ENCODE measurements at places on chromosomes 5 and 9.

GRCh38 chr5:74386571-74387334 lies 253.8 kb downstream of the ENC1 start:
- DNase-seq: peak; percentile 33

GRCh38 chr5:81893961-81894360 lies 77.9 kb upstream of the ATG10 start:
- DNase-seq: no peak

DNA sequence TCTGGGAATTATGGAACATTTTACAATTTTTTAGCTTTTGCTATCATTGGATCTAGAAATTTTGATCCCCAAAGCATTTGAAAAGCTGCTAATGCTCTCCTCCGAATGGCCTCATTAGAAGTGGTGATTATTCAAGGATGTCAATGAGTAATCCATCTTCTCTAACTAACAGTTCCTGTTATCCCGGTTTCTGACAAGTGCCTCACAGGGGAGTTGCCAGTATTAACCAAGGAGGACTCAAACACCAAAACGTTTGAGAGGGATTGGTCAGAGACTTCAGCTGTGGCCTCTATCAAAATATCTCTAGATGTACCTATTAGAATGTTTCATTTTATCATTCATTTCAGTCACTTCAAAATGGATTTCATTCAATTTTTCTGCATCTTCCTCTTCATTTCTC lies 208.3 kb upstream of the ITGA1 start:
- no peak for DNase-seq

DNA sequence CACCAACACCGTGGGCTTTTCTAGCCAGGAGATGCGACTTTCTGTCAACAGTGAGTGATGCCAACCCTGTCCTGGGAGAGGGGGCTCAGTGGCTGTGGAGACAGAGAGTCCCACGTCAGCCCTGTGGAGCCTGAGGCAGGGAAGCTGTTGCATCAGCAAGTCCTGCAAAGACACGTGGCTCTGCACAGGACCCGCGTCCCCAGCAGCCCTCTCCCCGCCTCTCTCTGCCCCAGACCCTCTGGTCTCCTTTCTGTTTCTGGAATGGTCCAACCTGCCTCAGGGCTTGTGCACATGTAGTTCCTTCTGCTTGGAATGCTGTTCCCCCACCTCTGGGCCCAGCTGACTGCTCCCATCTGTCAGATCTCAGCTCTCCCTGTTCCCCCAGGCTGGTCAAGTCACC lies 60.4 kb downstream of the HMCN2 start:
- no peak for DNase-seq

DNA sequence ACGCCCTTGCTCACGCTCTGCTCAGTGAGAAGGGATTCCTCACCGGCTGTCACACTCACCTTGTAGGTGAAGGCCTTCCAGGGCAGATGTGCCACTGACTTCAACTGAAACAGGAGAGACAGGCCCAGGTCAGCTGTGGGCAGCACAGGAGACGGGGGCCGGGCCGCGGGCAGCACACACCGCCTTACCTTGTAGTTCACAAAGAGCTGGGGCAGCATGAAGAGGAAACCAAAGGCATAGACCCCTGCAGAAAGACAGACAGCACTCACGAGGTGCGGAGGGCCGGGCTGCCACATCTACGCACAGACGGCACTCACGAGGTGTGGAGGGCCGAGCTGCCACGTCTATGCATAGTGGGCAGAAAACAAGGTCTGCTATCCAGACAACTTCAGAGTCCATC lies 23.3 kb downstream of the CLPTM1L start:
- no peak for DNase-seq
